ENCODE measurements at places on chromosomes 11 and 22.

GRCh38 chr11:110730773-110731172 lies 18.5 kb upstream of the ARHGAP20 start:
- no peak for DNase-seq

DNA sequence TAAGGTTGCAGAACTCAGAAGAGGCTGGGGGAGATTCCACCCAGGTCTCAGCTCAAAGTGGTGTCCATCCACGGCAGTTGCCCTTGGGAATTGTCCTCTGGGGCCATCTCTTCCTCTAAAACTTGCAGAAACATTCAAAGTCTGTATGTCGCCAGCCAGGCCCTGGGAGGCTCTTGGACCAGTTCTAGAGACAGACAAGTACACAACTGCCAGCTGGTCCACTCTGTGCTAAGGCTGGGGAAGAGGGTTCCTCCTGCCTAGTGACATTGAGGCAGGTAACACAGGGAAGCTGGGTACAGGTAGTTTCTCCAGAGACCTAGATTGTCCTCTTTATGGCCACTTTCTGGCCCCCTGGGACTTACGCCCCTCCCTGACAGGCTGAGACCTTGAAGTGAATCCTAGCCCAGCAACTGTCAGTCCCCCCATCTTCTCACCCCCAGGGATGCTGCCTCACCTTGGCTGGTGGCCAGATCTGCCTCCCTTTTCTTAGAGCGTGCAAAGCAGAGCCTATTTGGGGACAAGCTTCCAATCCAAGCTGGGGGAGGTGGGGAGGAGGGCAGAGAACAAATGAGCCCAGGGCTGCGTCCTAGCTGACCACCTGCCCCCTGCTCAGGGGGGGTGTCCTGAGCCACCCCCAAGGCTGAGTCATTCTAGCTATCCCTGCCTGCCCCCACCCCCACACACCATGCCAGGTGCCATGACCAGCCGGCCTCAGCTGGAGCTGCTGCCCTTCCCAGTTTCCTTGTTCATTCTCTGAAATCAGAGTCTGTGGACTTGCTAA lies 8.4 kb downstream of the FAM83F start:
- no peak for DNase-seq

- no peak for DNase-seq
Measured at GRCh38 chr11:95219599-95219998, 11.4 kb downstream of the SESN3 start.

DNA sequence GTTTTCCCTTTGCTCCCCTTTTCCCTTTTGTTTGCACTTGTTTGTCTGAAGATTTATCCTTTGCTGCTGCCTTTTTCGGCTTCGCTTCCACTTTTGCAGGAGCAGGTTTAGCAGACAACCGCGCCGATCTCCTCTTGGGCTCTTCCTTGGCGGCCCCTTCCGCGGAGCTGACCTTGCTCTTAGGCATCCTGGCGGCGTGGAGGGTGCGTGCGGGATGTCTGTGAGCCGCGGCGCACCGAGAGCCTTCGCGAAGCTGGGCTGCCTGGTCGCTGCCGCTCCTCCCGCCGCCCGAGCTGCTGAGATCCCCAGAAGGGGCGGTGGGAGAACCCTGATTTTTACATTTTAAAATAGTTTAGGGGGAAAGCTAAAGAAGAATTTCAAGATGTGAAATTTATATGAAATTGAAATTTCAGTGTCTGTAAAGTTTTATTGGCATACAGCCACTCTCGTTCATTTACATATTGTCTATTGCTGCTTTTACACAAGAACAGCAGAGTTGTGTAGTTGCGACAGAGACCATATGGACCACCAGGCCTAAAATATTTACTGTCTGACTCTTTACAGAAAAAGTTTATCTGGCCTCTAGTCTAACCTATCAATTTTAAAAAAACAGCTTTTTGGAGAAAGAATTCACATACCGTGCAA lies 105.2 kb upstream of the RRM1 start:
- DNase-seq = no peak

DNA sequence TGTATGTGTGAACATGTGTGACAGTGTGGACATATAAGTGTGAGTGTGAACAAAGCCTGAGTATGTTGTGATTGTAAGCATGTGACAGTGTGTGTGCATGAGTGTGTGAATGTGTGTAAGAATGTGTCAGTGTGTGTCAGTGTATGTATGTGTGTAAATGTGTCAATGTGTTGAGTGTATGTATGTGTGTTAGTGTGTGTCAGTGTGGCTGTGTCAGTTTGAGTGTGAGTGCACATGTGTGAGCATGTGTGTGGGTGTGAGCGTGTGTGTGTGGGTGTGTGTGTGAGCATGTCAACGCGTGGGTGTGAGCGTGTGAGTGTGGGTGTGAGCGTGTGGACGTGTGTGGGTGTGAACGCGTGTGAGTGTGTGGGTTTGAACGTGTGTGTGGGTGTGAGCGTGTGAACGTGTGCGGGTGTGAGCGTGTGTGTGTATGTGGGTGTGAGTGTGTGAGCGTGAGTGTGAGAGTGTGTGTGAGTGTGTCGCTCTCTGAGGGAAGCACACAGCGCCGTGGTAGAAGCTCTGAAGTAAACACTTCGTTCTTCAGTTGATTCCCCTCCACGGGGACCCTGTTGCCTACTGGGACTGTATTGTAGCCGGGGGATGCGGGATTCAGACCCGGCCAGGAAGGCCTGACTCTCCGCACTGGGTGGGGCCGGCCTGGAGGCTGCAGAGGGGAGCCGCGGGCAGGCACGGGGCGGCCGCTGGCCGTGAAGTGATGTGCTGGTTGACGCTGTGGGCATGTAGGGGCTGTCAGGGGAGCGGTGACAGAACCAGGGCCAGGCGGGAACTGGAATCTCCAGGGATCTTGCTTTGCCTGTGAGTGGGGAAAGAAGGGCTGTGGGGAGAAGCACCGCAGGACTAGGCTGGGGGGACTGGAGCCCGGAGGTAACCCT lies 21.1 kb downstream of the RPS6KA4 start:
- no peak for DNase-seq

- no peak for DNase-seq
Measured at GRCh38 chr11:12276831-12277475, 100.4 kb upstream of the PARVA start.

DNA sequence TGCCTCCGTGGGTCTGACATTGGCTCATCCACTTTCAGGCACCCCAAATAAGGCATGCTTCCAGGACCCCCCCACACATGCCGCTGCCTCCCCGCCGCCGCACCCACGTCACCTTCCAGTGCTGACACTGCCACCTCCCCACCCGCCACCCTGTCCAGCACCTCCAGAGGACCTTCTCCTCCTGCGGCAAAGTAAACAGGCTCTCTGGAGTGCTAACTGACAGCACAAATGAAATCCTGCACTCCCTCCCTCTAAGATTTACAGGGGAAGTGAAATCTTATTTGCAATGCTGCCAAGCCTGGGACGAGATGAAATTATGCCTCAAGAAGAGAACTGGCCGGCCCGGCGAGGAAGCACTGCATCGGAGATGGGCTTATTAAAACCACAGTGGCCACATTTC lies 35.3 kb downstream of the MACROD1 start:
- no peak for DNase-seq

GRCh38 chr11:127825183-127825582 lies 762.2 kb downstream of the ETS1 start:
- no peak for DNase-seq

DNA sequence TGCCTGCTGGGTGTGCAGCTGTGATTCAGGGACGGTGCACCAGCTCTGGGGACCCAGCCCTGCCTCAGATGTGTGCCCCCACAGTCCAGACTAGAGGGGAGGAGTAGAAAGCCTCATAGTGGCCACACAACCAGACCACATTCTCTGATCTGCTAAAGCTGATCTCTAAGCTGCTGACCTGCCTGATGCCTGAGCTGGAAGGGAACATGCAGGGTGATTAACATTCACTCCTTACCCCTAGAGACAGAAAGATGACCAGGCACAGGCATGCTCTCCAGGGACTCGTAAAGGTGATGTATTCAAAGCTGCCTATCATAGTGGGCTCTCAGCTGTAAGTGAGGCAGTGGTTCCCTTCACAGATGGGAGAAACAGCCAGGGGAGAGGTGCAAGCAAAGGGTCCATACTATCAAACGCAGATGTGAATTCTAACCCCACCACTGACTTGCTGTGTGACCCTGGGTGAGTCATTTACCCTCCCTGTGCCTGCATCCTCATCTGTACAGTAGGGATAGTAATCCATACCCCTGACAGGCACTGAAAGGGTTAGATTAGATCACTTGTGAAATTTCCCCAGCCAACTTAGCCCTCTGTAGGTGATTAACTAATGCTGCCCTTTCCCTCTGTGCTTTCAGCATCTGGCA lies 29.0 kb upstream of the LRRC32 start:
- DNase-seq = no peak

GRCh38 chr22:35432228-35432905 lies 32.4 kb downstream of the MCM5 start:
- DNase-seq = no peak

- DNase-seq = no peak
Measured at GRCh38 chr11:124517314-124517713, 26.1 kb downstream of the OR8B12 start.

DNA sequence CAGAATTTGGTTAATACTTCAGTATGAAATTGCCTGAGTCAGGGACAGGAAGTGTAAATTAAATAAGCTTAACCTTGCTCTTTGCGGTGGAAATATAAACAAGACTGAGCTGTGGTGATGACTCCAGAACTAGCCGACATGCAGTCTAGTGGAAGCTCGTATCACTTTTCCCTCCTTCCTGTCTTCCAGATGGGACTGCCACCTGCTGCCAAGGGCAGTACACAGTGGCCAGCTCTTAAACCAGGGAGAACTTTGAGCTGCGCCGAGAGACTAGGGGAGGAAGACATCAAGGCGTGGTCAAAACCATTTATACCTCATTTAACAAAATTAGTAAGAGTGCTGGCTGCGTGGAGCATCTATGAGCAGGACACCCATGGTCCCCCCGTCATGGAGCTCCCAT lies 31.3 kb upstream of the CTTN start:
- no peak for DNase-seq

- no peak for DNase-seq
Measured at GRCh38 chr11:108221371-108221770, 1.1 kb downstream of the NPAT start.

DNA sequence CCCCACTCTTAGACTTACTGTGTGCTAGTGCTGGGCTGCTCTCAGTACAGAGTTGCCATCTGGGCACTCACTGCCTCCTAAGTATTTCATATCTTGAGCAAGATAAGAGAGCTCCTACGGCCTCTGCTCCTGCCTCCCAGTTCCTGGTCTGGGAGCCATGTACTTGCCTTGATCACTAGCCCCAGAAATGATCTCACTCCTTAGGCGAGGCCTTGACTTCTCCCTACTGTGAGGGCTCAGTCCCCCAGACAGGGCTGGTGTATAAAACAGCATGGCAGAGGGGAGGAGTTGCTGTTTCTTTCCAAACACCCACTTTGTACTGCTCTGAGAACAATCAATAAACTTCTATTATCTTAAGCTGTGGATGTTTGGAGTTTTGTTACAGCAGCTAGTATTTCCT lies 47.4 kb upstream of the TP53I11 start:
- no peak for DNase-seq

DNA sequence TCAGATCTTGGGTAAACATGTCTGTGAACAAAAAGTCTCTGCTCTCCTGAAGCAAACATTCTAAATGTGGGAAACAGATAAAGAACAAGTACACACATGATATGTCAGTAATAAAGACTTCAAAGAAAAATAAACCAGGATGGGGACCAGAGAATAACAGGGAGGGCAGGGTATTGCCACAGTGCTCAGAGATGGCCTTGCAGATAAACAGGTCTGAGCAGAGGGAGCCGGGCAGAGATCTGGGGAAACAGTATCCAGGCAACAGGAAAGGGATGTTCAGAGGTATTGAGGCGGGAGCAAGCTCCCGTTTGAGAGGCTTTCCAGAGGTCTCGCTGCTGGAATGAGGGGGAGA lies 2.9 kb downstream of the CCDC86 start:
- DNase-seq = no peak

GRCh38 chr11:119447664-119448242 lies 24.8 kb upstream of the THY1 start:
- no peak for DNase-seq

GRCh38 chr22:28629420-28630176 lies 50.0 kb downstream of the TTC28 start:
- no peak for DNase-seq

- no peak for DNase-seq
Measured at GRCh38 chr11:114083391-114084252, 24.1 kb downstream of the ZBTB16 start.

GRCh38 chr22:28560046-28560742 lies 119.4 kb downstream of the TTC28 start:
- DNase-seq = no peak

GRCh38 chr11:70092959-70093715 lies 15.0 kb downstream of the ANO1 start:
- DNase-seq = no peak

DNA sequence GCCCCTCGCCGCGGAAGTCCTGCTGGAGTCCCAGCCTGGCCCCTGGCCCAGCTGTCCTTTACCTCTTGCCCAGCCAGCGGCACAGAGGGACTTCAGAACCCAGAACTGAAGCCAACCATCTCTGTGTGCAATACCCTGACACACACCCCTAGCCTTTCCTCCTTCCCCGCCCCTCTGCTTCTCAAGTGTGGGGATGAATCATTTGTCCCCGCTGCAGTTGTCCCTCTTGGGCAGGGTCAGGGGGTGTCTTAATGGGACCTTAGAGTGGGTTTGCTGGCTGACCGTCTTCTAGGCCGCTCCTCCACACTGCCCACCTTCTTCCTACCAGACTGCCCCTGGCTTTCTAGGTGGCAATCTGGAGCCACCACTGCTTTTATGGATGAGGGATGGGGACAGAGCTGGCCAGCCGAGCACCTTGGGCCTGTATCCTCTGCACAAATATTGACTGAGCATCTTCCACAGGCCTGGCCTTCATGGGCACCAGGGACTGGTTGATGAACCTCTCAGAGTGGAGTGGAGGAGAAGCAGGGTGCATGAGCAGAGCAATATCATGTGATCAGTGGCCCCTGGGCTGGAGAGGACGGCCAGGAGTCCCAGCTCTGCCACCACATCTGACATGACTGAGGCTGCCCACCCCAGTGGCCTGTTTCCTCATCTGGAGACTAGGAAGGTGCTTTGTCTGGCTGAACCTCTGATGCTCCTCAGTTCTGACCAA lies 668 bp upstream of the CHST1 start:
- DNase-seq = no peak

DNA sequence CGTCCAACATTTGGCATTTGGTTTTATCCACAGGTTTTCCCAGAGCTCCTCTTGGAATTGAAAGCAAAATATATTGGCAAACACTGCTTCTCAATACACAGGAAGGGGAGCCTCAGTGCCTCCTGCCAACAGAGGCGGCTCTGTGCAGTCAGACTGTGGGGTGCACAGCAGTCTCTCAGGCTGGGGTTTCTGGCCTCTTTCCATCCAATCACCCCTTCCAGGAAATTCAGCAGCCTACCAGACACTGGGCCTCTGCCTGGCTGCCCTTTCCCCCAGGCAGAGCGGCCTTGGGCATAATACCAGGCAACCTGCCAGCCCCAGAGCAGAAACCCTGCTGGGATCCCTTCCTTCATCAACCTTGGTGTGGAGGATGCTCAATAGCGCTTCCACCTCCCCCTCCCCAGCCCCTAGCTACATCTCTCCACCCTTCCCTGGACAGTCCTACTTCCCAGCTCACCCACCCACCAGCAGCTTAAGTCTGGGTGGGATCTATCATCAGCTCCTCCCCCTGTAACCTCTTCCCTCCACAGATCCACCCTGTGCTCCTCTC lies 17.8 kb upstream of the RAPSN start:
- DNase-seq = no peak

Data from stimulated activated CD4-positive, alpha-beta T cell treated with anti-CD3 and anti-CD28 coated beads, Interleukin-4, amount 100 ng/mL, for 4 hours (primary cell).